ENCODE measurements at places on chromosomes 1 and 21. TPM values are rescaled to one million over a fixed set of nuclear protein-coding genes. Genes with fewer than 3 reads are reported as not detected.

- no peak for DNase-seq
Measured at GRCh38 chr1:204896787-204897469, 26.3 kb downstream of the NFASC start.

DNA sequence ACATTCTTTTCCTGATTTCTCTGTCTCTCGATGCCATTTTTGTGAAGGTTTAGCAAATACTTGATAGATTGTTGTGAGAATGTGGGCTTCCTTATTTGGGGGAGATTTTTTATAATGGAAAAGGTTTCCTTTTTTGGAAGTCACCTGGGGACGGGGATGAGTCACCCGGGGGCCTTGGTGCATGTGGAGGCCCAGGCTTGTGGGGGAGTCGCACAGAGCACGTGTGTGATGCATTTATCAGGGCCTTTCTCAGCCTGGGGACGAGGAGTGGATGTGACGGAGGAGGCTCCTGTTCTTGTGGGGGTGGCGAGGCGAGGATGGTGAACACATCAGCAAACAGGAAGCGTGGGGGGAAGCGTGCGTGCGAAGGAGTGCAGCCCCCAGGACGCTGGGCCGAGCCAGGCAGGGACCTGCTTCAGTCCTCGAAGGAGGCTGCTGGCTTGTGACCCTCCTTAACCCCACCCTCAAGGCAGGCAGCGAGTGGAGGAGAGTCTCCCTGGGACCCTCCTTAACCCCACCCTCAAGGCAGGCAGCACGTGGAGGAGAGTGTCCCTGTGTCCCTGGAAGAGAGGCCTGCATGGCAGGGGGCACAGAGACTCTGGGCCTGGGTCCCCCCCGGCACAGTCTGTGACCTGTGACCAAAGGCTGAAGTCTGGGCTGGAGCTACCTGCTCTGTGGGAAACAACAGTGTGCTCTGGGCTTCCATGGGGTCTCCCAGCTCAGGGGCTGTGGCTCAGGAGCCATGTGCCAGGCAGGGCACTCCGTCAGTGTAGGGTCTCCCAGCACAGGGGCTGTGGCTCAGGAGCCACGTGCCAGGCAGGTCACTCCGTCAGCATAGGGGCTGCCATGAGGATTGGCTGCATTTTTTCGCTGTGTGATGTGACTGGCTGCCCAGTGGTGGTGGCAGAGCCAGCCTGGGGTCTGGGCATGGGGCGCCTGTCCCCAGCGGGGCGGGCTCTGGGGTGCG is 57.2 kb downstream of the AGPAT3 start:
- no peak for DNase-seq

- no peak for DNase-seq
Measured at GRCh38 chr21:28427394-28428022, 565.2 kb downstream of the LTN1 start.

The CFHR4 gene
- total RNA-seq = not detected

The MTARC1 gene
- total RNA-seq = 8.1 TPM

DNA sequence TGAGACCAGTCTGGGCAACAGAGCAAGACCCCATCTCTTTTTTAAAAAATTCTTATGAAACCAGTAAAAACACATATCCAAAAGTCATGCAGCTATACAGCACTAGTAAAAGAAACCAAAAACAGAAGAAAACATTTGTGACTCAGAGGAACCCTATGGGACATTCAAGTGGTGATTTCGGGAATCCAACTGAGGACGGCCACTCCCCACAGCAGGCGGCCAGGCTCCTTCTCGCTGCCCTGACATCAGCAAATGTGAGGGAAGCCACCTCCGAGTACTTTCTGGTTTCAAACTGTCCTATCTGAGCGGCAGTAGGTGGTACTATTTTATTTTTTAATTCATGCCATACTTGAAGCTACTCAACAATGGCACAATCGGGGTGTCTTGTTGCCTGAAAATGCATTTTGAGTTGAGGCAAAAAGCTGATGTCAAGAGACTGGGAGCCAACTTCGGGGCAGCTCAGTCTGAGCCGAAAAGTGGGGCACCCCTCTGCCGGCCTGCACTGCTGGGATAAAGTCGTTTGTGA is 3.3 kb downstream of the SUMO3 start:
- DNase-seq = no peak

- DNase-seq = no peak
Measured at GRCh38 chr1:19639999-19640362, 4.1 kb upstream of the NBL1 start.

The CCDC30 gene
- total RNA-seq = 2.3 TPM

DNA sequence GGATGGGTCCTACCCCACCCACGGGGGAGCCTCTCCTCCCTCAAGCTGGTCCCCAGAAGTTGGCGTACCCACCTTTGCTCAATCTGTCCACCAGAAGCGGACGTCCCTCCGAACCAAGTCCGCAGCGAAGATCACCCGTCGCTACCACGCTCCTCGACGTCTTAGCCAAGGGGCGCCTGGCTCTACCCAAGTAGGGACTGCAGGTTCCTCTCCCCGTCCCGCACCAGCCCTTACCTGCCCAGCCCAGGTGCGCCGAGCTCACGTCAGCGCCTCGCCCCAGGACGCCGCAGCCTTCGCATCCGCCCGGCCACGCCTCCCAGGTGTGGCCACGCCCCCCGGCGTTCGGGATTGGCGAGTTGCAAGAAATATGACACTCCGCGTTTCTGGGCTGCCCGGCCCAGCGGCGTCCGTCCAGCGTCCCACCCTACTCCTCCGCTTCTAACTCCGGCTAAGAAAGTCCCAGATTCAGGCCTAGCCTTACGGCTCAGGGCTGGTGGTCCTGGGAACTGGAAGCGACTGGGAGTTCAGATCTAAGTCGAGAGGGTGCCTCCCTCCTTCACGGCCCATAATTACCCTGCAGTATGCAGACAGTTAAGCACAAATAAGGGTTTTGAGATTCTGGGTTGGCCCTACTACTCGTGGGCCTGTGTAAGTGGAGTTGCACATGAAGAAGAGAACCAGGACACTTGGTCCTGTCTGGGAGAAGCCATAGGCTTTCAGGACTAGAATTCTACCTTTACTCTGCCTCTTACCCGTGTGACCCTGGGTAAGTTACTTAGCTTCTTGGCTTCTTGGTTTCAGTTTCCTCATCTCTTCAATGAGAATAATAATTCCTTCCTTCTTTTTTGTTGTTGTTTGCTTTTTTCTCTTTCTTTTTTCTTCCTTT is at the start of gene IRF6:
IRF6 (minus strand) TSS at position 268 of the 886 bp plus-strand sequence. CDS start 4,729 bp downstream, outside the sequence.
- peak; percentile 86 for DNase-seq

The TLCD4 gene
- 9.3 TPM for total RNA-seq

GRCh38 chr1:197677313-197677712 is 98.0 kb downstream of the DENND1B start:
- no peak for DNase-seq

GRCh38 chr21:43611598-43612369 is 47.5 kb downstream of the HSF2BP start:
- peak; percentile 67 for DNase-seq

GRCh38 chr1:93666613-93667384 is 14.8 kb downstream of the BCAR3 start:
- DNase-seq = no peak

The IGSF9 gene
- total RNA-seq = not detected

DNA sequence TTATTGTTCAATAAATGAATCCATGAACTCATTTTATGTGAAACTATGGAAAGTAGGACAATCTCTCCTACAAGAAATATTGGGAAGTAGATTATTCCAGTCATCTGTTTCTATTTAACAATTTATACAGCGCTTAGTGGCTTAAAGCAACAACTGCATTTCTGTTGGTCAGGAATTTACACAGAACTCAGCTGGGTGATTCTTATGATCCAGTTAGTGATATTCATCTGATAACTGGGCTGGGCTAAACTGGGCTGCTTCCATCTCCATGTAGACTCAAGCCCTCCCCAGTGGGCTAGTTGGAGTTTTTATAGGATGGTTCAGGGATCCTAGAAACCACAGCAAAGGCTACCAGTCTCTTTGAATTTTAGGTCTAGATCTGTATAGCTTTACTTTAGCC is 497.9 kb upstream of the NEGR1 start:
- no peak for DNase-seq

The SPRR1A gene
- total RNA-seq = not detected

GRCh38 chr1:91827087-91827458 is 58.9 kb downstream of the TGFBR3 start:
- DNase-seq = no peak

The PEX11B gene
- 14.9 TPM for total RNA-seq

The NHLH1 gene
- 0.13 TPM for total RNA-seq

DNA sequence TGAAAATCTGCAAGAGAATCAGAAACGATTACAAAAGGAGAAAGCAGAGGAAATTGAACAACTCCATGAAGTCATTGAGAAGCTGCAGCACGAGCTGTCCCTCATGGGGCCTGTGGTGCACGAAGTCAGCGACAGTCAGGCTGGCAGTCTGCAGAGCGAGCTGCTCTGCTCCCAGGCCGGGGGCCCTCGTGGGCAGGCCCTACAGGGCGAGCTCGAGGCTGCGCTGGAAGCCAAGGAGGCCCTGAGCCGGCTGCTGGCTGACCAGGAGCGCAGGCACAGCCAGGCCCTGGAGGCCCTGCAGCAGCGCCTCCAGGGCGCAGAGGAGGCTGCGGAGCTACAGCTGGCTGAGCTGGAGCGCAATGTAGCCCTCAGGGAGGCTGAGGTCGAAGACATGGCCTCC is 47.5 kb upstream of the DIP2A start:
- no peak for DNase-seq

The TMEM52 gene
- total RNA-seq = not detected

GRCh38 chr1:214370615-214371014 is 89.7 kb downstream of the SMYD2 start:
- DNase-seq = no peak

GRCh38 chr1:232017057-232017456 is 390.5 kb downstream of the DISC1 start:
- no peak for DNase-seq

DNA sequence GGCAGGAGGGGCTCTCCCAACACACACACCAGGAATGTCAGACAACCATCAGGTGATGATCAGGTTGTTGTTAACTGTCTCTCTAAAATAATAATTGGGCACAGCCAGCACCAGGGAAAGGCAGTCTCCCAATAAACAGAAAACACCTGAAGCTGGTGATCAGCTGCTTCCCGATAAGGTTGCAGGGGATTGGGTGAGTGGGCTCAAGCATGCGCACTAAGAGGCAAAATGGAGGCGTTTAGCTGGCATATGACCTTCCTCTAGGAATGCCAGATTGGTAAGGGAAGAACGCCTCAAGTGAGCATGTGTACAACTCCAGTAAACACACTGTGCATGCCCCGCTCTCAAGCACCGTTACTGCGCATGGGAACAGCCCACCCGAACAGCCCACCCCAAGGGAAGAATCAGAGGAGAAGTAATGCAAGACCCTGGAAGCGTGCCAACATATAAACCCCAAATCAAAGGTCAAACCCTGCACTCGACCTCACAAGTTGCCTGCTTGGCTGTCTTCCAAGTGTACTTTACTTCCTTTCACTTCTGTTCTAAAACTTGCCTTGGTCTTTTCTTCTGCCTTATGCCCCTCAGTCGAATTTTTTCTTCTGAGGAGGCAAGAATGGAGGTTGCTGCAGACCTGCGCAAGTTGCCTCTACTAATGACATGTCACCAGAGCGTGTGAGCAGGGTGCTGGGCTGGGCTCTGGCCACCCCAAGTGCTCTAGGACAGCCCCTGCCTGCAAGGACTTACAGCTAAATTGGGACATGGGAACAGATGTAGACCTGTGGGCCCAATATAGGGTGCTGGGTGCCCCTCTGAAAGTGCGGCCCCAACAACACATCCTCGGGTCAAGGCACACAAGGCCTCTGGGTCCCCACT is 200.8 kb downstream of the RHOU start:
- DNase-seq = no peak

The GJC2 gene
- 4.3 TPM for total RNA-seq

GRCh38 chr1:1361233-1361981 is 3.1 kb upstream of the MXRA8 start:
- DNase-seq = peak; percentile 74

The RUNX3 gene
- total RNA-seq = 2.9 TPM
